ENCODE measurements at places on chromosomes 4 and X.

DNA sequence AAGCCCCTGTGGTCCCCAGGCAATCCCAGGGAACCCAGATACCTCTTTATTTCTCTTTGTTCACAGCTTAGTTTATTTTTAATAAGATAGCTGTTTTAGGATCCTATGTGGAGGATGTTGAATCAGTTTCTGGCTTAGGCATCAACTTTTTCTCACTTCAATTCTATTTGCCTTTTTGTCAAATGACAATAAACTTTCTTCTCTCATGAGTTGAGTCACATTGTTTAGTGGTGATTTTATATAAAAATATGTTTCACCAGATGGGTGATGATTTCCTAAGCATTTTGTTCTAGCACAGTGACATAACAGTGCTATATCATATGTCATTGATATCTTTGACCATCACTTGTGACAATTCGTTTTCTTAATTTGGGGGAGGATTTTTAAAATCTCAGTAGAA, 198.1 kb upstream of the PUDP start:
- DNase-seq = no peak

GRCh38 chr4:87469390-87469789, 47.0 kb downstream of the NUDT9 start:
- no peak for DNase-seq

DNA sequence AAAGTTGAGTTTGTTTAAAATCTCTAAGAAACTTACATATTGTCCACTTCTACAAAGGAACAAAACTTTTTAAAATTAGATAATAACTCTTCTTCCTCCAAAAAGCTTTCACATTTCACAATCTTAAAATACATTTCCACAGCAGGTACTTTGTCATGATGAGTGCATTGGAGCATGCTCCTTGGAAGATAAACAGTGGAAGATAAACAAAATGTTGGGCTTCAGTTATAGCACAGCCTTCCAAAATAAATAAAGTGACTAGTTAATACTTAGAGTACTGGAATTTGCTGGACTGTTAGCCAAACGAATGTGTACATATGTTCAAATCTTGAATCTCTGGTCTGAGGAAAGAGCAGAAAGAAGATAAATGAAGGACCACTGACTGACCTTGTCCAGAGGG, 54.9 kb upstream of the PDE5A start:
- DNase-seq = no peak

- no peak for DNase-seq
Measured at GRCh38 chr4:129821073-129821472, 725.1 kb downstream of the C4orf33 start.

GRCh38 chr4:164509951-164510350, 244.0 kb upstream of the SMIM31 start:
- DNase-seq = no peak

- no peak for DNase-seq
Measured at GRCh38 chr4:171817026-171817425, 3.8 kb downstream of the GALNTL6 start.

GRCh38 chr4:187027272-187027671, 303.6 kb upstream of the FAT1 start:
- no peak for DNase-seq

GRCh38 chr4:32226733-32227132, 1506.6 kb downstream of the PCDH7 start:
- DNase-seq = no peak

- DNase-seq = no peak
Measured at GRCh38 chr4:76758290-76758882, 139.6 kb downstream of the SOWAHB start.

DNA sequence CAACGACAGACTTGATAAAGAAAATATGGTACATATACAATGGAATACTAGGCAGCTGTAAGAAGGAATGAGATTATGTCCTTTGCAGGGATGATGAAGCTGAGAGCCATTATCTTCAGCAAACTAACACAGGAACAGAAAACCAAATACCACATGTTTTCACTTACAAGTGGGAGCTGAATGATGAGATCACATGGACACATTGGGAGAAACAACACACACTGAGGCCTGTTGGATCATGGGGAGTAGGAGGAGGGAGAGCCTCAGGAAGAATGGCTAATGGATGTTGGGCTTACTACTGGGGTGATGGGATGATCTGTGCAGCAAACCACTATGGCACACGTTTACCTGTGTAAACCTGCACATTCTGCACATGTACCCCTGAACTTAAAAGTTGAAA, 209.7 kb downstream of the SPRY1 start:
- no peak for DNase-seq
